ENCODE measurements at places on chromosomes 1 and 21.

- no peak for DNase-seq
These were observed 4.3 kb downstream of the PEA15 start for GRCh38 chr1:160209321-160210046.

GRCh38 chr21:30577766-30578165, 12.4 kb downstream of the KRTAP22-2 start:
- DNase-seq, result no peak

DNA sequence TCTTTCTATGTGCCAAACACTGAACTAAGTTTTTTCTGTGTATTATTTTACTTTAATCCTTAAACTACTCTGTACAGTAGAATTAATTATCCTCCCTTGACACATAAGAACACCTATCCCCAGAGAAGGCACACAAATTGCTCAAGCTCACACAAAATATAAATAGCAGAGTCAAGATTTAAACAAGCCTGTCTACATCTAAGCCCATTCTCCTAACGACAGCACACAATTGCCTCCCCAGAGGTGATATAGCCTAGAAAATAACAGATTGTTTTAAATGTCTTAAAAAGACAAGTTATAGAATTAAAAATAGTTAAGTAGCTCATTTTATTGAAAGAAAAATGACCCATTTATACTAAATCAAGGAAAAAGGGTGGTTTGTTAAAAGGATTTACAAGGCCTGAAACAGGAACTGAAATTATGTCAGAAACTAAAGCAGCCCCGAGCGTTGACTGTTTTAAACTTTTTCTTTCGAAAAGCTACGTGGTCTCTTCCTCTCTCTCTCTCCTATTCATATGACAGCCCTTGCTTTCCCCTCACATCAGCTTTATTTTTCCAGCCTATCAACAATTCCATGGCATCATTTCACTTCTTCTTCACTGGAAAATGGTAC, 30.5 kb downstream of the TNFSF18 start:
- no peak for DNase-seq

- no peak for DNase-seq
These were observed 30.2 kb upstream of the CLDN14 start for GRCh38 chr21:36509973-36510664.

DNA sequence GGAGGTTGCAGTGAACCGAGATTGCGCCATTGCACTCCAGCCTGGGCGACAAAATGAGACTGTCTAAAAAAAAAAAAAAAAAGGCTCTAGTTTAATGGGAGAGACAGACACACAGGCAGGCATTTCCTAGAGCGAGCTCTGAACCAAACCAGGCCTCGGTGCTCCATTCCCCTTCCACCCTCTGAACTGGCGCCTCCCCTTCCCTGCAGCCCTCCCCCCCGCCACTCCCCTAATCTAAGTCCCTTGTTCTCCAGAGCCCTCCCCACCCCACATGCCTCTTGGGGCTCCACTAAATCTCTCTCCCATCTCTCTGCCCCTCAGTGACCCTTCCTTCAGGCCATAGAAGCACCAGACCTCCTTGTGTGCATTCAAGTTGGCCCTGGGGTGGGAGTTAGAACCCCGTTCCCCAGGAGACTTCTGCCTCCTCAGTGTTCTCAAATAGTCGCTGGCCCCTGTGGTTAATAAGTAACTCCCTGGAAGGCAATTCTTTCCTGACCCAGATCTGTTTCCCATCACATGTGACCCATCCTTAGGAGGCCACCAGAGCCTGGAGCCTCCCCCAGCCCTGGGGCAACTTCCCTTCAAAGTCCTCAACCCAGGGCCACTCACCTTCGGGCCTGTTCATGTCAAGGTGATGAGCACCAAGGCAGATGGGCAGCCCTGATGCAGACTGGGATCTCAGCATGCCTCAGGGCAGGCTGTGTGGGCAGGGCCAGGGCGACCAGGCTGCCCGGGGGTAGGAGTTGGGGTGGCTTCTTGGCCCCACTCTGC, 42.6 kb upstream of the EPB41 start:
- DNase-seq, result no peak

GRCh38 chr1:84379138-84379916, 19.0 kb upstream of the DNASE2B start:
- DNase-seq, result no peak

DNA sequence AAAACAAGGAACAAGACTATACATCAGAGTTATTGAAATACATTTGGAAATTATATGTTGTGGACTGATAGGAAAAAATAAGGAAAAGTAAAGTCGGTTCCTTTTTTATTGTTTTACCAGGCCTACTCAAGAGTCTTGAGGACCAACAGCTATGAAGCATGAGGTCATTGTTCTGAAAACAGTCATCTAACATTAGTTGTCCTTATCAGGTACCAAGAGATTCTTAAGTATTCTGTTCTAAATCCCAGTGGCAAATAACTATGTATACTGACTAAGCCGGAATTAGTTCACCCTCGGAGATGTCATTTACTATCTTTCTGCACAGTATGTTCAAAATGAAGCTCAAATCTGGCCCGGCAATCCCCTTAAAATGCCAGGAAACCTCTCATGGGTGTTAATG, 585 bp downstream of the ADGRL4 start:
- DNase-seq, result no peak

GRCh38 chr1:37919277-37919676, 27.6 kb downstream of the INPP5B start:
- DNase-seq, result peak; percentile 54

- peak; percentile 88 for DNase-seq
These were observed 15.2 kb upstream of the ZNF692 start for GRCh38 chr1:248873993-248874533.

DNA sequence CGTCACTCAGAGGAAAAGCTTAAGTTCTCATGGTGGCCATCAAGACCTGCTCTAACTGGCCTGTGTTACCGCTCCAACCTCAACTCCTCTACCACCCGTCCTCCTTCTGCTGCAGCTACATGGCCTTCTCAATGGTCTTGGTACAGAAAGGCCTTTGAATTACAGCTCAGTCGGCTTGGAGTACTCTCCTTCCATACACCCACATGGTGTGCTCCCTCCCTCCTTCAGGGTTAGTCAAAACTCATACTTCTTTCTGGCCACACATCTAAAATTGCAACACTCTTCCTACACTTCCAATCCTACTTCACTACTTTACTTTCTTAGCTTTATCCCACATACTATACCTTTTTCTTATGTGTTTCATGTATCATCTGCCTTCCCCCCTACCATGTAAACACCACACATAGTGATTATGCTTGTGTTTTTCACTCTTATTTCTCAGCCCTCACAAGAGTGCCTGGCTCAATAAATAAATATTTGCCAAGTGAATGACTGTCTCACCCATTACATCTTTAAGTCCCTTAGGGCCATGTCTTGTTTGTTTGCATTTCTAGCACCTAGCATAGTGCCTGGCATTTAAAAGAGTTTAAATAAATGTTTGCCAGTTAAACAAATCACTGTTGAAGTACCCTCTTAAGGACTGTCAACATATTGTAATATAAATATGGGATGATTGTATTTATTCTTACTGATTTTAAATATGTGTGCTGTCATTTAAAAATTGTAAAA, 37.6 kb upstream of the HMCN1 start:
- no peak for DNase-seq

DNA sequence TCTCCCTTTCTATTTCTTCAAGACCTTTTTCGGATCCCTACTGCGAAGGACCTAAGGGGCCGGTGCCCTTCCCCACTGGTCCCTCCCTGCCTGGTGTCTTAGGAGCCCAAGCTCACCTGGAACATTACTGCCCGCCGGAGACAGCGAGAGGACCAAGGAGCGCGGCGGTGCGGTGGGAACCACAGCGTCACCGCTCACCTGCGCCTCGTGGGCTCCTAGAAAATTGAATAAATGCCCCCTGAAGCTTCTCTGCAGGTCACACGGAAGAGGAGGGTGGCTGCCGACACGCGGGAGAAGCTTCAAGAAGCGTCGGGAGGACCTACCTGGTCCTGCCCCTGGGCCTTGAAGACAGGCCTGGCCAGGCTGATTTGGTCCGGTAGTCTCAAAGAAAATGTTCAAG, 65.2 kb downstream of the PPIAL4A start:
- no peak for DNase-seq

- no peak for DNase-seq
These were observed 898.3 kb upstream of the B3GALT2 start for GRCh38 chr1:194084755-194085154.

GRCh38 chr1:175191659-175192058, 917 bp downstream of the KIAA0040 start:
- DNase-seq, result no peak

- no peak for DNase-seq
These were observed 12.0 kb downstream of the DUSP10 start for GRCh38 chr1:221729771-221730330.

DNA sequence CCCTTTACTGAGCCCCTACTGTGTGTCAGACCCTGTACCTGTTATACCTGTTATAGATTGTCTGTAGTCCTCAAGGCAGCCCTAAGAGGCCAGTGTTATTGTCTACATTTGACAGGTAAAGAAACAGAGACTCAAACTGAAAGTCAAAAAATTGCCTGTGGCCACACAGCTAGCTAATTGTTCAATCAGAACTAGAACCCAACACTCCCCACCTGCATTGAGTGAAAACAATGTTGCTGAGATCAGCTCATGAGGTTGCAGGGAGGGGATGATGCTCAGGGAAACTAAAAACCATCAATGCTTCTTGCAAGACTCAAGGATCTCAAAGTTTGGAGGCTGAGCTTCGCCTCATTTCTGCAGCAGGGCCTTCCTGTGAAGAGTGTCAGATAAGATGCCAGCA, 109.5 kb upstream of the LMO4 start:
- DNase-seq, result no peak

GRCh38 chr21:19045876-19046275, 642.3 kb upstream of the TMPRSS15 start:
- no peak for DNase-seq

DNA sequence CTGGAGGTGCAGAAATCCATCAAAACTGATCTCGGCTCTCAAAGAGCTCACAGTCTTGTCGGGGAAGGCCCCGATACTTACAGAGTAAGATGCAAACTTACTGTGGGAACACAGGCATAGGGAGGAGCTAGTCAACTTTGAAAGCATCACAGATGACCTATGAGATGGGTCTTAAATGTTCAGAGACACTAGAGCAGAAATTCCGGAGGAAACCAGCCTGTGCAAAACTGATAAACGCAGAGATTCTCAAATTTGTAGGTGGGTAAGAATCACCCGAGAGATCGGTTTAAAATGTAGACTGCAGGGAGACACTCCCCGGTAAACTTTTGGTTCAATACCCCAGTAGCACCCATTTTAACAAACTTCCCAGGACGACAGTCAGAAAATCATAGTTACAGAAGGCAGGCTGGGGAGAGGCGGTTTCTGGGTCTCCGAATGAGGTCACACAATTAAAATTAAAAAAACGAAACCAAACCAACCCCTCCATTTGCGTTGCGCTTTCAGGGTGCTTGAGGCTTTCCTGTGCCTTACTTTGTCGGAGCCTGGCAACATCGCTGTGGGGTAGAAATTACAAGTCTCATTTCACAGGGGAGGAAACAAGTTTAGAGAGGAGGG, 755 bp upstream of the THRAP3 start:
- DNase-seq, result peak; percentile 60

- no peak for DNase-seq
These were observed 128.5 kb upstream of the KCNK2 start for GRCh38 chr1:214953901-214954616.

- no peak for DNase-seq
These were observed 123.0 kb upstream of the TMPRSS2 start for GRCh38 chr21:41630917-41631316.

DNA sequence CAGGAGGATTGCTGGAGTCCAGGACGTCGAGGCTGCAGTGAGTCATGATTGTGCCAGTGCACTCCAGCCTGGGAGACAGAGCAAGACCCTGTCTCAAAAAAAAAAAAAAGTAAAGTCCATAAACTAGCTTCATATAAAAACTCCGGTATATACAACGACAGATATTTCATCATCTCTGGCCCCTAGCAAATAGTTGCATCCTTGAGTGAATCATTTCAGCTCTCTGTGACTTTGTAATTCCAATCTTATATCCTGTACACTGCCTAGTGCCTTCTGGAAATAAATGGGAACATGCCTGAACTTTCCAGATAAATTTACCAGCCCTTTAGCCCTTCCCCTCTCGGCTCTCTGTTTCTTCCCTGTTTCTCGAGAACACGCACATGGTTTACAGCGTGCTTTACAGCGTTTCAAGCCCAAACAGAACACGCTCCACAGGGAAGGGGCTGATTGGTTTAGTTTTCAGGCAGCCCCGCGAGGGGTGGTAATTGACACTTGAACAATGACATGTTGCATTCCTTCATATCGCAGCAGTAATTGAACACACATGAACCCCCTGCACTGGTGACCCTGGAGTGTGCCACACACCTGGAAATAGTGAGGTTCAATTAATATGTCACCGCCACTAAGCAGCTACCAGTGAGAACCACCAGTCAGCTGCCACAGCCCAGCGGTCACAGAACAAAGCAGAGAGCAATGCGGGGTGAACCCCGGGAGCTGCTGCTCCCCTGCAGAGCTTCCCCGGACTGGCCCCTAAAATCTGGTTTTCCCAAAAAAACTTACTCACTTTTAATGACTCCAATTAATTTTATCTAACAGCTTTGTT, 35.7 kb upstream of the SIM2 start:
- DNase-seq, result no peak

- DNase-seq, result peak; percentile 78
These were observed 66.1 kb downstream of the ADARB1 start for GRCh38 chr21:45140346-45140940.

DNA sequence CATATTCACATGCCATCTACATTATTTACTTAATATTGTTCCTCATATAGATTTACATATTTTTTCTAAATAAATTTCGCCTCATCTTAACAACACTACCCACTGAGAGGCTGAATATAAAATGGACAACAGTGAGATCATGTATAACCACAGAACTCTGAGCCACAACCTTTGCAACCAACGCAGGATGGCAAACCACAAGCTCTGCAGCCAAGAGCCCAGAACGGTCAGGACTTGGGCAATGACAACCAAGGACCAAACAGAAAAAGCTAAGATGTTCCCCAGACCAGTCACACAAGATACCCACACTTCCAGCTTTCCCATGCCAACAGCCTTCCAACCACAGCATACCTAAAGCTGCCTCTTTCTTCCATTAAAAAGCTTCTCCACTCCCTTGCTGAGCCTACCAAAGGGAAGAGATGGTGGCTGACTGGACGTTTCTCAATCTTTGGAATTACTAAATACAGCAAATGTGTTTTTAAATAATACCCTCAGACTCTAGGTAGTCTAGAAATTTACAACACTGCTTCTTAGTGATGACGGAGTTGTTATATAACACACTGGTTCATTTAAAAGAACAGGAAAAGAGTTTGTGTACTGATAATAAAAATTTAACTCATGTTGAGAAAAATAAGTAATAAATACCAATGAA, 117.9 kb downstream of the AKT3 start:
- DNase-seq, result no peak

- DNase-seq, result peak; percentile 39
These were observed 6.4 kb upstream of the GBP5 start for GRCh38 chr1:89279011-89279466.

DNA sequence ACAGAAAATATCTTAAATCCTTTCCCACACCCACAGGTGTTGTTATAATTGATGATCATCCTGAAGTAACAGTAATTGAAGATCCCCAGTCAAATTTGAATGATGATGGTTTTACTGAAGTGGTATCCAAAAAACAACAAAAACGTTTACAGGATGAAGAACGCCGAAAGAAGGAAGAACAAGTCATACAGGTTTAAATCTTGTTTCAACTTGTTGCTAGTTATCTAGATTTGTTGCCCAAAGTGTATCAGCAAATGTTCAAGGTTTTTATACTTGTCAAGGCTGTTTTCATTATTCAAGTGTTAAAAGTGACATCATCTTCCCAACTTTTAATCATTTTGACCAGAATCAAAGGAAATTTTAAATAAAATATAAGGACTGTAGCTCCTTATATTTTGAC, 64.7 kb downstream of the PRRC2C start:
- DNase-seq, result no peak

GRCh38 chr1:90104941-90105538, 110.1 kb downstream of the ZNF326 start:
- DNase-seq, result no peak

Measured in Jurkat, Clone E6-1 (cell line).